ENCODE measurements at places on chromosomes 7 and 10.

DNA sequence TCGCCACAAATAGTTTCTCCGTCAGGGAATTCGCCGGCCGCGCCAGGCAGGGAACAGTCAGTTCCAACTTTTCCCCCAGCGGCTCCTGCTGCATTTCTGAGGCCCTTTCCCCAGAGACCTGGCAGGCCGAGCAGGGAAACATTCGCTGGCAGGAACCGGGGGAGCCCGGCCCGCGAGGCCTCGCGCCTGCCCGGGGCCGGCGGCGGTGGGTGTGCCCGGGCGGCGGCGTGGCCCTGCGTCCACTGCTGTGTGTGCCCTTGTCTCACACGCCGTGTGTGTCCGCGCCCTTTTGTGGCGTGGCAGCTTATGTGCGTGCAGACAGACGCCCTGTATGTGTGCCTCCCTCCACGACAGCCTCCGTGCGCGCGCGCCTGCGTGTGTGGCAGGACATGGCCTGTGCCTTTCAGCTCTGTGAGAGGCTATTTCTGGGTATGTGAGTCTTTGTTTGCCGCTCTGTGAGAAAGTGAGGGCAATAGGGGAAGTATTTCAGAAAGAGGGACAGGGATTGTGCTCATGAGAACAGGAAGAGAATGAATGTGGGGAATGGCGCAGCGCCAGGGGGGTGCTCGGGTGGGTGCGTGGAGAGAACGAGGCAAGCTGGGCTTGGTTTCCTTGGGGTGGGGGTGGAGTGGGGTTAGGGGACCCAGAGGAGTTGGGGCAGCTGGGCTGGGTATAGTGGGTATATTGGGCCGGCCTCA lies 689 bp upstream of the SMARCD3 start:
- DNase-seq: peak; percentile 58

DNA sequence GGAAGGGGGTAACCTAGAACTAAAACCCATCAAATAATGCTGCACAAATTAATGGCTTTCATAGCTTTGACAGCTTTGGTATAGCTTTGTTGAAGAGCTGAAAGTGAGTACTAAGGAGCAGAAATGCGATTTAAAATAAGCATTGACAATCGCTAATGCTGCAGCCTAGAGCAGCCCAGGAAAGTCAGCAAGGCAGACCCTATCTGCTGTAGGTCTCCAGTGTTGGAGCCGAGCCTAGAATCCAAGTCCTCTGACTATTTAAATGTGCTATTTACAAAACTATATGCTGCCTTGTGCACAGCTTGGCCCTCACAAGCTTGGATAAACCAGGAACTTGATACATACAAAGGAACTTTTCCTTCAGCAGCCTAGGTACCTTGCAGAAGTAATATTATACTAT lies 64.9 kb upstream of the ASAH2 start:
- no peak for DNase-seq

DNA sequence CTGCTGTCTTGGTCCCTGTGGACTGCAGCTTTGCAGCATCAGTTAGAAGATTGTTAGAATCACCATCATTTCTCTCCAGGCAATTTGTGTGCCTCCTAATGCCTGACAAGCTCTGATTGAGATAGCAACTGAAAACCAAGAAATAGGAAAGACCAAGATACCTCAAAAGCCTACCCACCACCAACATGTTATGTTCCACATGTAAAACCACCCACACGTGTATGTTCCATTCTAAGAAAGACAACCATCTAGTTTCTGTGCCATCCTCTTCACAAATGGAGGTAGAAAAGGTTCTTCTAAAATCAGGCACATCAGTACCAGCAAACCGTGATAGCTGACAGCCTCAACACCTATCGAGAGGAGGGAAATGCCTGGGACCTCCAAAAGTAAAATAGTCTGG lies 46.9 kb downstream of the TASOR2 start:
- no peak for DNase-seq

DNA sequence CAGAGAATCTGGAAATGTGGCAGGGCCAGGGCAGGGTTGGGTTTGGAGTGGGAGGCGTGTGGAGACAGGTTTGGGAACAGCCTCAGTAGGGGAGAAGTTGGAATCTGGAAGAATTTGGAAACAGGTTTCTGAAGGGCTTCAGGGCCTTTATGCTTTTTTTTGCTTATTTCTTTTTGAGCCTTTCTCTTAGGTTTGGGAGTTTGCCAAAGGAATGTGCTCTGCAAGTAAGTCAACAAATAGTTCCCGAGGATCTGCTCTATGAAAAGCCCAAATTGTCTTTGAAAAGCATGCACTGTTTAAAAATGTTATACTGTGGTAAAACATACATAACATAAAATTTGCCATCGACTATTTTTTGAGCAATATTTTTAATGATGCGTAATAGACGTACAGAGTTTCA lies 86.7 kb upstream of the ADRB1 start:
- no peak for DNase-seq

- DNase-seq: no peak
Measured at GRCh38 chr10:69668721-69669120, 38.7 kb downstream of the FAM241B start.

GRCh38 chr7:85686401-85687181 lies 499.7 kb upstream of the SEMA3D start:
- DNase-seq: no peak

- no peak for DNase-seq
Measured at GRCh38 chr10:20743942-20744341, 153.2 kb downstream of the NEBL start.

GRCh38 chr7:144397086-144397485 lies 6.4 kb downstream of the NOBOX start:
- DNase-seq: no peak
